ENCODE measurements at places on chromosomes 11 and 22. TPM values are rescaled to one million over a fixed set of nuclear protein-coding genes. Genes with fewer than 3 reads are reported as not detected.

DNA sequence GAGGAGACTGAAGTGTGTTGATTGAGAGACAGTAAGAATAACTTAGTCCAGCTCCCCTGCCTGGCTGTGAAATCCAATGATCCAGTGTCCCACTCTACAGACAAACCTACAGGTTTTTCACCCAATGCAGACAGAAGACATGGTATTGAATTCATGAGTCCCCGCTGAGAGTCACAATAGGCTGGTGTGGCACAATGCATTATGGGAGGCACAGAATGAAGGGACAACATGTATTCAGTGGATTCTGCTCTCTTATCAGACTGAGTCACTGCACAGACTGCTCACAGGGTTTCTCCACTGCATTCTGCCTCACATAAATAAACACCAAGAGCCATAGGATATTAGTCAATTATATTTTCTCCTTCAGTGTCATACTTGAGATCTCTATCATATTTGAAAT lies 55.2 kb upstream of the TOP3B start:
- no peak for DNase-seq

- DNase-seq, result peak; percentile 88
Measured at GRCh38 chr11:35617687-35618496, at the start of gene FJX1. TSS of gene FJX1 (plus strand) at chr11:35618460. CDS start at chr11:35618637, 177 bp downstream.

GRCh38 chr11:27557226-27557625 lies 50.7 kb upstream of the LIN7C start:
- DNase-seq, result no peak

DNA sequence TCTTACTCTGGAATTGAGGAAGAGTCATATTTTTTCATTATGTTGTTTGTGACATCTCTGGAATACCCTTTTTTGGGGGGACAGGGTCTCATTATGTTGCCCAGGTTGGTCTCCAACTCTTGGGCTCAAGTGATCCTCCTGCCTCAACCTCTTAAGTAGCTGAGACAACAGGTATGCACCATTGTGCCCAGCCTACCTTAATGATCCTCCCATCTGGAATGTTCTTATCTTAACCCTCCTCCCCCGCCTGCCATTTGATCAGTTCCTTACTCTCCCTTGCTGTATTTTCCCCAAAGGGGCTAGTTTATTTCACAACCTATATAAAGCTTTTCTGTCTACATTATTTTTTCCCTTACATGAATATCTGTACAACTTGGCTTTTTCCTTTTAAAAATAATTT lies 594.7 kb downstream of the METTL15 start:
- DNase-seq, result no peak

DNA sequence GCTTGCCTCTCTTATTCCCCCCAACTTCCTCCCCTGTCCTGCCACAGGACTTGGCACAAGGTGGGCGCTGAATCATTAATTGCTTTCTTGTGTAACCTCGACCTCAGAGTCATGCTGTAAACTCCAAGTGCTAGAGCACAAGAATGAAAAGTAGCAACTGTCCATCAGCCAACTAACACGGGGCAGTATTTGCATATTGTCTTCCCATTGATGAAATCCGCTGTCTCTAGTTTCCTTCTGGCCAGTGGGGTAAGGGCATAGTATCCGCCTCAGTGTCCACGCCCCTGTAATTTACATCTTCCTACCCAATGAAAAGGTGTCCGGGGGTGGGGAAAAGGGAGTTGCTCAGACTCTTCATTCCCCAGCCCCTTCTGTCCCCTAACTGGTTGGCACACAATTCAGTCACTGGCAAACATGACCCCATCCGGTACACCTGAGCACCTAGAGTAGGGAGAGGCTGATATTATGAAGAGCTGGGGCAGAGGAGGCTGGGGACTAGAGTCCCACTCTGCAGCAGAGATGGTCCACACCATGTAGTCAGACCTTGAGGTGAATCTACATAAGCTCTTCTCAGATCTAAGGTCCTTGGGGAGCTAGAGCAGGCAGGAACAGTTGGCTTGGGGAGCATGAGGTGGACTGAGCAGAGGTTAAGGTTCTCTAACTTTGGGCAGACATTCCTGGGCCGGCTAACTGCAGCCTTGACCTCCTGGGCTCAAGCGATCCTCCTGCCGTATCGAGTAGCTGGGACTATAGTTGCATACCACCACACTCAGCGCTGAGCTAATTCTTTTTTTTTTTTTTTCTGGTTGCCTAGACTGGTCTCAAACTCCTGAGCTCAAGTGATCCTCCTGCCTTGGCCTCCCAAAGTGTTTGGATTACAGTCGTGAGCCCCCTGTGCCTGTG lies 6.8 kb upstream of the GGA1 start:
- peak; percentile 85 for DNase-seq

- DNase-seq, result no peak
Measured at GRCh38 chr11:58506935-58507334, 970 bp downstream of the OR5B21 start.

GRCh38 chr11:10540546-10540914 lies 457 bp downstream of the RNF141 start:
- no peak for DNase-seq

Gene USP2
- 4.3 TPM for total RNA-seq

Gene MMP13
- total RNA-seq, result 0.54 TPM

Gene OR8G5
- not detected for total RNA-seq

Gene P4HA3
- 1.6 TPM for total RNA-seq
